Fibroblast of skin of abdomen (primary cell): ENCODE measurements at places on chromosomes 3 and 15.

GRCh38 chr3:25476639-25477038 lies 48.6 kb downstream of the RARB start:
- no peak for DNase-seq

DNA sequence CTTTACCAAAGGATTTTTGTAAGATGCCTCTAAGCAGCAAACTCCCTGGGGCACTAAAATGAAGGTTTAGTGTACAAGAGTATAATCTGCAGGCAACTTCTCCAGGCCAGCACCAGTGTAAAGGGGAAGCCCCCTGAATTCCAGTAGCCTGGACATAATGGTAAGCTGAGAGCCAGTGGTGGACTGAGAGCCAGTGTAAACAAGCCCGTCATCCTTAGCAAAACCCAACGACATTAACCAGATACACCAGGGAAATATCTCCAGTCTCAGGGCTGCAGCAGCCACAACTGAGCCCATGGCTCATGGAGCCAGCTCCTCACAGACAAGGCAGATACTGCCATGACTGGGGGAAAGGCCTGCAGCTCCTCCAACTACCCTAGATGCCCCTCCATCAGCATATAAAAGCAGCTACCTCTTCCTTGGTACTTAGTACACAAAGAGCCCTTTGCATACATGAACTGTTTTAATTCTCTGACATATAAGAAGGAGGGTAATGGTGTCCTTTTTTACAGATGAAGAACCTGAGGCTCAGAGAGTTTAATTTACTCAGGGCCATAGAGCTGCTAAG lies 21.7 kb downstream of the PARP16 start:
- DNase-seq = no peak

GRCh38 chr3:178255315-178255714 lies 280.9 kb upstream of the KCNMB2 start:
- peak; percentile 89 for DNase-seq

DNA sequence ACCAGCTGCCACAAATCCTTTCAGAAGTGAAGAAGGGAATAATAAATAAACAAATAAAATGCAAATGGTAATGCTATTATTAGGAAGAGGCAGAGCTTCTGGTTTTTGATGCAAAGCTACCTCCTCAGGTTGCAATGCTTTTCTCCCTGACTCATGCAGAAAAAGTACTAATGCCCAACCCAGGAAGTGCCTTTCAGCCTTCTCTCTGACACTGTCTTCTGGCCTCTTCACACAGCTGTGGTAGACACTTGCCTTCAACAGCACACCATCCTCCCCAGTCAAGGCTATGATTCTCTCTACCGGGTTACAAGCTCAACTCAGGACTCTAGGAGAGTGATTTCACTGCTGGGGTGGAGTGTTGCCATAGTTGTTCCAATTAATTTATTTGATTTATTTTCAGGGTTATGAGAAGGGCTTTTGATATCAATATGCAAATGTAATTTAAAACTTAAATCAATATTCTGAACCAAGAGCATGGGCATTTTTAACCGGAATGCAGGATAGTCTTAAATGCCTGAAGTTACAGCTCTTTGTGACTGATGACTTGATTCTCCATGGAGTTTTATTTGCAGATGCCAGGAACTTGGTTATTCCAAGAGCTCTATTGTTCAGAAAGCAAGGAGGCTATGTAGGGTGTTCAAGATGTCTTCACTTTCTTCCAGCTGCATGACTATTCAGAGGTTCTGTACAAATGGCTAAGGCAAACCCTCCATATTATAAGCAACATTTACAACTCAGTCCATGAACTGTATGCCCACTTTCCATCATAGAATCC lies 27.1 kb upstream of the GALNT15 start:
- DNase-seq = peak; percentile 54

GRCh38 chr3:5505997-5506396 lies 318.5 kb downstream of the EDEM1 start:
- no peak for DNase-seq

- peak; percentile 93 for DNase-seq
Observed at GRCh38 chr15:67144609-67145311, 79.4 kb downstream of the SMAD3 start.

- peak; percentile 37 for DNase-seq
Observed at GRCh38 chr3:165754219-165755007, 82.8 kb downstream of the BCHE start.

- no peak for DNase-seq
Observed at GRCh38 chr3:64329037-64329436, 103.8 kb upstream of the PRICKLE2 start.

DNA sequence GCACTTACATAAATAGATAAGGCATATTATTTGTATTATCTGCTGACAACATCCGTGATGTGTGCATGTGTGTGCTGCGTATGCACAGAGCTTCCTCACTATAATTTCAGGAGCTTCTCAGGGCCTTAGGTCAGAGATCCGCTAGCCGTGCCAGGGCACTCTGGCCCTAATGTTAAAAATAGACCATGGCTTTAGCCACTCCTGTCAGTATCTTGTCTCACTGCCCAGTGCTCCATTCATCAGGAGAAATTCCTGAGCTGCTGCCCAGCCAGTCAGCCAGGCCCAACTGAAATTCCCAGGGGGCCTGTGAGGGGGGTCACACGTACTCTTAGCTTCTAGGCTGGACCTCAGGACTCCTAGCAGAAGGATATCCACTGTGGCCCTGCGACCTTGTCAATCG lies 70.0 kb upstream of the ABHD2 start:
- peak; percentile 46 for DNase-seq

DNA sequence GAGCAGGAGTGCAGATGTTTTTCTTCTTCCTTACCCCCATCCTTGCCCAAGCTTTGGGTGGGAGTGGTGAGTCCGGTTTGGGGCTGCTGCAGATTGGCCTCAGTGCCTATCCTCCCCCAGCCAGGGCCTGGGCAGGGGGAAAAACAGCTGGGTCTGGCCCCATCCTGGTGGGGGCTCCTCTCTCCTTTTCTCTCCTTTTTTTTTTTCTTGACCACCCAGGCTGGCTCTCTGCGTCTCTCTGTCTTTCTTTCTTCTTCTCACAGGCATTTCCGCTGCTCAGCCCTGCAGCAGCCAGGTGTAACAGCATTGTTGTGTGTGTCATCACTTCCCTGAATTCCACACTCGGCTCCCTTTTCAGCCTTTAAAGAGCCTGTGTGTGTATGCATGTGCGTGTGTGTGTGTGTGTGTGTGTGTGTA lies 2.0 kb downstream of the FOXL2NB start:
- DNase-seq = no peak

DNA sequence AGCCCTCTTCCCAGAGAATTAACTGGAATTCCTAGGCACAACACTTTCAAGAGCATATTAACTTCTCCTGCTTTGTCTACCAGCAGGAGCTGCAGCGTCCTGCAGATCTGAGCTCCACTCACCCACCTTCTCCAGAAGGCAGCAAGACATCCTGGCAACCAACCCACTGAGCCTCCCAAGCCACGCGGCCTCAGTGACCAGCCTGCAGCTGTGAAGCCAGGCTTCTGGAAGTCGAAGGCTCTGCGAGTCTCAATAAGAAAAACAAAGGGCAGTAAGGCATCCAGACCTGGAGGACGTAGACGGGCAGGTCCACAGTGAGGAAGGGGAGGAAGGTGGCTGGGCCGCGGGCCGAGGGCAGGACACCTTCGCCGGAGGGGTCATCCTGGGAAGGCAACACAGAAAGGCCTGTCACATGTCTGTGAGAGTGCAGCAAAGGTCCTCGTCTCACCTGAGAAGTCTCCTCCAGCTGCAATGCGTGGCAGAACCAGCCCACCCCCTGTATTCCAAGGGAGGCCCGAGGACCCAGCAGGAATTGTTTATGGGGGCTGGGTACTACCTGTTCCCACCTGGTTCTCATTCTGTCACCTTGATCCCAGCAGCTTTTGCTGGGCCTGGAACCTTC lies 36.2 kb downstream of the ZXDC start:
- no peak for DNase-seq

- DNase-seq = peak; percentile 13
Observed at GRCh38 chr3:188052169-188053035, 101.6 kb upstream of the LPP start.

DNA sequence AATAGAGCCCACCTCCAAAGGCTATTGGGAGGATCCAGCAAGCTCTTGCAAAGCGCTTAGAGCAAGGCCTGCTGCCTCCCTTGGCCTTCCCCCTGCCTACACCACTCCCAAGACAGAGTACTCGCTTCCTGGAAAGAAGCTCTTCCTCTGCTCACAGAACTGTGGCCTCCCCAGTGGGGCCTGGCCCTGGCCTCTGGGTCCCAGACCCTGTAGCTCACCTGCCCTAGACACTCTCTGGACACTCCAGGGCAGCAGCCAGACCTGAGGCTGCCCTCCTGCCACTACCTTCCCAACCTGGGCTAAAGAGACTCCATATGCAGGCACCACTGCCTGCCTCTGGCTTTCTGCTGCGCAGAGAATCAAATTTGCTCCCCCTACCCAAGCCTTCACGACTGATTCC lies 49.9 kb downstream of the GRIP2 start:
- DNase-seq = no peak

- no peak for DNase-seq
Observed at GRCh38 chr3:188284455-188285212, 130.7 kb downstream of the LPP start.

DNA sequence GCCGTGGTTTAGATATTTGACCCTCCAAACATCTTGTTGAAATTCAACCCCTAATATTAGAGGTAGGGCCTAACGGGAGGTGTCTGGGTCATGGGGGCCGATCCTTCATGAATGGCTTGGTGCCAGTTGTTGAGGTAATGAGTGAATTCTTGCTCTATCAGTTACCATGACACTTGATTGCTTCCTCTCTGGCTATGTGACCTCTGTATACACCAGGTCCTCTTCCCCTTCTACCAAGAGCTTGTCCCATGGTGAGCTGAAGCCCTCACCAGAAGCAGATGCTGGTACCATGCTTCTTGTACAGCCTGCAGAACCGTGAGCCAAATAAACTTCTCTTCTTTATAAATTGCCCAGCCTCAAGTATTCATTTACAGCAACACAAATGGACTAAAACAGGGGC lies 41.8 kb upstream of the TIPARP start:
- DNase-seq = no peak

DNA sequence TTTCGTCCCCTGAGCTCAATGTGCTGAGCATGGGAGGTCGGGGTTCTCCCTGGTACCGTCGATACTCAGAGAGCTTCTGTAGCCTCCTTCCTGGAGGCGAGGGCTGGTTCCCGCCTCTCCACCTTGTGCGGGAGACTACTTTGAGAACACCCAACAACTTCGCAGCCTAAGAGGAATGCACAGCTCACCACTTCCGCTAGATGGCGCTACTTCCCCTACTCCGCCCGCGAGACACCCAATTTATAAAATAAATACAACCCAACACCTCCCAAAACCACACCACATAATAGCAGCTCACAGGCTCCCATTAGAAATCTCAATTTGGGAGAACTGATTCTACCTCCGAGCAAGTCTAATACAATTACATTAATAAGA lies 1.2 kb downstream of the RGMA start:
- DNase-seq = peak; percentile 59

GRCh38 chr3:181955566-181955965 lies 243.8 kb downstream of the SOX2 start:
- DNase-seq = no peak

GRCh38 chr3:191740712-191741111 lies 279.7 kb downstream of the PYDC2 start:
- no peak for DNase-seq

- DNase-seq = no peak
Observed at GRCh38 chr15:69158843-69159240, 1.6 kb upstream of the GLCE start.

GRCh38 chr15:64144565-64145281 lies 6.8 kb upstream of the SNX22 start:
- DNase-seq = no peak

DNA sequence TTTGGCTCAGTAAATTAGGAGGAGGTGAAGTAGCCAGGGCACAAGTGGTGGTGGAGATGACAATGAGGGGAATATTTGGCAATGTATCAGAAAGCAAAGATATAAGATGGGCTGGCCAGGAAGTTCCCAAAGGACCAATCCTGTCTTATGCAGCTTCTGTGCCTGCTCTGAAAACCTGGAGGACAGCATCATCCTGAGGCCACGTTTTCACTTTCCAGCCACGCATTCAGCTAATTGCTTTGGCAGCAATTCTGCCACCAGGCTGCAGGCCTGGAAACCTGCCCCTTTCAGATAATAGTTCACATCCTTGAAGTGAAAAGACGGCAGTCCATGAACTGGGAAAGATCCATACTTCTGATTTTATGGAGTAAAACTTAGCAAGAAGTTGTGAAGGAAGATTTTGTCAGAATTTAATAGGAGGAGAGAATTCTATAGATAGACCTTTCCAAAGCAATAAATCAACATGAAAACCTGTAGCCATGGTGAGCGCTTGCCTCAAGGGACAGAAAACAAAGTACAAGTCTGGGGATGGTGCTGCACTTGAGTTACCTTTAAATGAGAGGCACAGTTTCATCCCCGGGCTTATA lies 682.5 kb downstream of the GRM7 start:
- DNase-seq = no peak

- DNase-seq = no peak
Observed at GRCh38 chr3:11284011-11284410, 11.8 kb downstream of the ATG7 start.

DNA sequence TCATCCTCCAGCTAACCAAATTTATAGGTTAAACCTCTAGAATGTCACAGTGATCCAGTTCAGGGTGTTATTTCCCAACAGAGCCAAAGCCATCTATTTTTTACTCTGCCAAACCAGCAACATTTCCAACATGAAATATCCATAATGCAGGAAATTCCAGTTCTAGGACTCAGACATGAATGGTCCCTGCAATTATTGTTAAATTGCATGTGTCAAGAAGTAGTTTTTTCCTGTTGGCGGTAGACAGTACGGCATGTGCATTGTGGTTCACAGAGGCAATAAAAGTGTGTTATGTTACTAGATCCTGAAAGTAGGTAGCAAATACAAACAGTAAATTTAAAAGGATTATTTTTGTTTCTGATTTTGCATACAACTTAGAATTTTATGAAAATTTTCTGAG lies 215.7 kb upstream of the THBS1 start:
- peak; percentile 82 for DNase-seq

DNA sequence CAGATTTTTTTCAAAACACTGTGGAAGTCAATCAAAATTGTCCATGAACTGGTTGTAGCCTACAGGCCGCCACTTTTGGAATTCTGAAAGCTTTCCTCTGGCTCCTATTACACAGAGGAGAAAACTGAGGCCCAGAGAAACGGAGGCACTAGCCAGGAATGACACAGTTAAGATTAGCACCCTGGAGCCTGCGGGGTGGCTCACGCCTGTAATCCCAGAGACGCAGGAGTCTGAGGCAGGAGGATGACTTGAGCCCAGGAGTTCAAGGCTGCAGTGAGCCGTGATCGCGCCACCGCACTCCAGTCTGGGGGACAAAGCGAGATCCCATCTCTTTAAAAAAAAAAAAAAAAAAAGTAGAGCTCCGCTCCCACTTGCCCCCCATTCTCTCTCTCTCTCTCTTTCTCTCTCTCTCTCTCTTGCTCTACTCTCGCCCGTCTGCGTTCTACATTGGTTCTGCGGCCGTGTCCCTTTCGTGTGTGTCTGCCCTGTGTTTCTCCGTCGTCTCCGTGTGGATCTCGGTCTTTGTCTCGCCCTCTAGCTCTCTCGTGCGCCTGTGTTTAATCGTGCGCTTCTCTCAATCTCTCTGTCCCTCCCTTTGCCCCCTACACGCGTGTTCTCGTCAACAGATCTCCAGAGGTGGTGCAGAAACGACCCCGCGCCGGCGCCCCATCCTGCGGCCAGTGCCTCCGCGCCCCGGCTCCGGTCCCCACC lies 512 bp upstream of the TRH start:
- no peak for DNase-seq
